Breast epithelium (tissue), 4 donors: ENCODE measurements at places on chromosomes 7 and 10. TPM values are rescaled to one million over a fixed set of nuclear protein-coding genes. Genes with fewer than 3 reads are reported as not detected.

DNA sequence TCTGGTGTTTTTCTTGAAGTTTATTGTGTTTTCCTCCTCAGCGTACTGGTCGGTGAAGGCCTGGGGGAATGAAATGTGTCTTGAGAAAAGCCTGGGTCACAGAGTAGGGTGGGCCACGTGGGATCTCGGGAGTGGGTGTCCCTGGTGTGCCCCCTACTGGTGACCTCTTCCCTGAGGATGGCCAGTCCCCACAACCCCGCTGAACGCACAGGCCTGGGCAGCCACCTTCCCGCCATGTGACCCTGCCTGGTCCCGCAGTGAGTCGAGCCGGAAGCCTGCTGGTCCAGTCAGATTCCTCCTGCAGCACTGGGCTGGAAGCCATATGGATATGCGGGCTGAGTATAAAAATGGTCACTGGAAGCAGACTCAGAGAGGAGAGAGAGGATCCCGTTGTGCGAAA lies 52.9 kb upstream of the GNA12 start:
- DNase-seq: no peak

NHLRC2 gene
- 36.4 TPM for total RNA-seq

GRCh38 chr7:73840715-73841379 lies 1.5 kb downstream of the METTL27 start:
- DNase-seq: no peak

- DNase-seq: no peak
These were observed 48.7 kb downstream of the OAT start for GRCh38 chr10:124369986-124370385.

- DNase-seq: no peak
These were observed 14.3 kb downstream of the UNCX start for GRCh38 chr7:1246871-1247526.

GRCh38 chr7:32043688-32044087 lies 26.5 kb downstream of the PDE1C start:
- DNase-seq: no peak
